ENCODE measurements at places on chromosomes 2 and 18.

GRCh38 chr2:66601624-66602023 lies 166.7 kb downstream of the MEIS1 start:
- DNase-seq, result no peak

- DNase-seq, result no peak
Measured at GRCh38 chr2:229635371-229635680, 79.0 kb downstream of the DNER start.

DNA sequence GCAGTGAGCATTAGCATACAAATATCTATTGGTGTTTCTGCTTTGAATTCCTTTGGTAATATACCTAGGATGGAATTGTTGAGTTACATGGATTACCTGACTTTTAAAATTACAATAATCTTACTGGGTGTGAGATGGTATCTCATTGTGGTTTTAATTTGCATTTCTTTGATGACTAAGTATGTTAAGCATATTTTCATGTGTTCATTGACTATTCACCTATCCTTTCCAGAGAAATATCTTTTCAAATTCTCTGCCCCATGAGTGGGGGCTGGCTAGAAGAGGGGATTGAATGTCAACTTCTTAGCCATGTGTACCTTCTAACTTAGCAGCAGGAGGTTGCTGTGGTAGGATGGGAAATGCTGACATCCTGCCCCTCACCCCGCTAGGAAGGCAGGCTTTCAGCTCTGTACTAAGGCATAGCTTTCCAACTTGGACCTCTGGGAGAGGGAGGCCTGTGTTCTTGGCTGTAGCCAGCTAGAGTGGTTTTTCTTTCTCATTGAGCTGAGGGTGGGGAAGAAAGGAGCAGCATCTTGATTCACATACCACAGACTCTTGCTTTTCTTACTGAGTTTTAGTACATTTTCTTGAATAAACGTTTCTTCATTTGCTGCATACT lies 63.3 kb upstream of the TTC27 start:
- DNase-seq, result no peak

DNA sequence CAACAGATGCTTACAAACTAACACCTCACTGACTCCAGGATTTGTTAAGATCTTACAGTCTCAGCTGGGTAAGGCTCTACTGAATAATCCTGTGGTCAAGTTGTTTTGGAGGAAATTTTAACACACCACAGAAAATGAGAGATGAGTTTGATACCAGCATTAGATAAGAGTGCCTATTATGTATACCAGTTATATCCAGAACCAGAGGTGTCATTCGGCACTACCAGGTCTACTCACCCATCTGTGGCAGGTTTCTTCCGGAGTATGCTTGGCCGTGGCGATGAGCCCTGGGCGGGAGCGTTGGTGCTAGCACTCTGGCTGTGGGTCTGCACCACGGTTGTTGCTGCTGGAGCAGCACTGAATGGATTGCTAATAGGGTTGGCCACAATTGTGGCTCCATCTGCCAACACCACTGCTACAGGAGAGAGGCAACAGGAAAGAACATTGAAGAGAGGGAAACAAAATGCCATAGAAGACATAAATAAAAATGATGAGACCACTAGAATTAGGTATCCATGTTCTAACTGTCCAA lies 41.2 kb downstream of the SAP130 start:
- no peak for DNase-seq

GRCh38 chr2:38446906-38447561 lies 70.0 kb upstream of the ATL2 start:
- DNase-seq, result no peak

DNA sequence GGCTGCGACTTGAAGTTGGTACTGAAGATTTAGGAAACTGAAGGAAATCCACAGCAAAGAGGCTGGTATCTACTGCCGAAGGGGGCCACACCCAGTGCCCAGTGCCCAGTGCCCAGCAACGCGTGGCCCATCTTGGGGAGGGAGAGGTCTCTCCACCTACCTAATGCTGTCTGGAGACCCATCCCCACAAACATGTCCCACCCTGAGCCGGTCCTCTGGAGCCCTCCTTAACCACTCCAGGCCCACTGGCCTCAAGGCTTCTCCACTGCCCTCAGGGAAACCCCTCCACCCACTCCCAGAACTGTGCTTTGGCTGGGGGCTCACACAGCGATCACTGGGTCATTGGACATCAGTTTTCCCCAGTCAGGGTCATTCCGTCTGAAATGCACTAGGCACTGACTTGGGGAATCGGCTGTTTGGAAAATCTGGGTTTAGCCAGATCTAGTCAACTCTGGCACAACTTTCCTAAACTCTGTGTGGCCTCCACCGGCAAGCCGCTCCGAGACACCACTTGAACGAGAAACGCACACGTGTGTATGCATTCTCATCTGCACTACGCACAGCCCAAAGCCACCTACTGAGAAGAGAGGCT lies 20.1 kb downstream of the GPR55 start:
- DNase-seq, result no peak

DNA sequence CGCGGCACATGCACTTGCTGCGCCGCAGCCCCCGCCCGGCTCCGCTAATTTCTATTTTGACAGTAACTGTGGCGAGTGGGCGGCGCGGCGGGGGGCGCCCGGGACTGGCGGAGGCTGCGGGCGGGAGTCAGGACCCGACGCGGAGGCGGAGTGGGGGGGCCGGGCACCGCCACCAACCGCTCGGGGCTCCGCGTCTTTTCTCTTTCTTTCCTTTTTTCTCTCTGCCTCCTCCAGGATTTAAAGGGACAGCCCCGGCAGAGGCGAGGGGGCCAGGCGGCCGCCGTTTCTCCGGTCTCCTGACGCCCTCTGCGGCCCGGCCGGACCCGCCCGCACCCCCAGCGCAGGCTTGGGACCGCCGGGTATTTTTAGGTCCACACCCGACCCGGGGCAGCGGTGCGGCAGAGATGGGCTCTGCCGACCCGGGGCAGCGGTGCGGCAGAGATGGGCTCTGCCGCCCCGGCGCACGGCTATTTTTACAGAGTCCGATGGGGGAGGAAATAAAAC lies 460 bp upstream of the ZBTB7C start:
- no peak for DNase-seq

- DNase-seq, result no peak
Measured at GRCh38 chr2:238698072-238698352, 149.9 kb upstream of the TWIST2 start.

- no peak for DNase-seq
Measured at GRCh38 chr2:182101263-182101662, 115.6 kb downstream of the PPP1R1C start.

- no peak for DNase-seq
Measured at GRCh38 chr2:223897669-223898330, 47.3 kb downstream of the WDFY1 start.

- no peak for DNase-seq
Measured at GRCh38 chr2:173037245-173038120, 38.2 kb upstream of the MAP3K20 start.

- DNase-seq, result no peak
Measured at GRCh38 chr2:215032153-215032552, 106.3 kb downstream of the ABCA12 start.

GRCh38 chr2:113406114-113406513 lies 31.4 kb upstream of the ZNG1B start:
- DNase-seq, result no peak

DNA sequence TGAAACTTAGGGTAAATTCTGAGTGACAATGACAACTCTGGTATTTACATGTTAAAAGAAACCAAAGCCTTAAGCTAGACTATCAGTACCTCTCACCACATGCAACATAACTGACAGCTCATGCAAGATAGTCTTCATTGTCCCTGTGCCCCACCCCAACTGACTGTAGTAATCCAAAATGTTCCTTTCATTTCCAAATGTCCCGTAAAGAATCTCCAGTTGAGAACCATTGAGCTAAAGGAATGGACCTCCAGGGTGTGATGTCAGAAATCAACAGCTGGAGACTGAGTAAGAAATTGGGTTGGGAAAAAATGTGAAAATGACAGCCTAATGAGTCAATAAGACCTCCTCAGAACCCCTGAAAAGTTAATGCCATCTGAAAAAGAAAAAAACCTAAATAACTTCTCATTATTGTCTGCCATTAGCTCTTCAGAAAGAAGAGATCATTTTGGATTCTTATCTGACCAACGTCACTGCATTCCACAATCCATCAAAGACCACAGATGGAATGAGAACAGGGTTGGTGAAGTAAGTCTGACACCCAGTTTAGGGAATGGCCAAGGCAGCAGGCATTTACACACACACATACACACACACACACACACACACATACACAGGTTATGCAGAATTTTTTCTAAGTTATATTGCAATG lies 51.7 kb upstream of the ACVR2A start:
- no peak for DNase-seq

GRCh38 chr2:22900674-22901073 lies 484.3 kb upstream of the KLHL29 start:
- DNase-seq, result no peak

DNA sequence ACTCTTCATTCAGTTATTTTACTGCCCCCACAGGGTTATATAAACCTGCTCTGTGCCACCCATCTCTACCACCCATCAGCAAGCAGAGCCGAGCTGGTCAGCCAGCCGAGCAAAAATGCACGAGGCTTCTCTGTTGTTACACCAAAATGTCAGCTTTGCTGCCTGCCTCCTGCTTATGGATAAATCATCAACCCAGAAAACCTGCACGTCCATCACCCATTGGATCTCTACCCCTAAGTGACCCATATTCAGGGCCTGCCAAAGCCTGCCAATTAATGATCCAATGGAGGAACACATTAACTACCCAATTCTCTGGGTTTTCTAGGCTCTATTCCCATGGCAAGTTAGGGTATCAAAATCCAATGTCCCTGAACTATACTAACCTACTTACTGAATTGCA lies 365.5 kb upstream of the ACVR2A start:
- DNase-seq, result no peak

GRCh38 chr2:201249889-201250288 lies 10.4 kb upstream of the CASP8 start:
- DNase-seq, result no peak

DNA sequence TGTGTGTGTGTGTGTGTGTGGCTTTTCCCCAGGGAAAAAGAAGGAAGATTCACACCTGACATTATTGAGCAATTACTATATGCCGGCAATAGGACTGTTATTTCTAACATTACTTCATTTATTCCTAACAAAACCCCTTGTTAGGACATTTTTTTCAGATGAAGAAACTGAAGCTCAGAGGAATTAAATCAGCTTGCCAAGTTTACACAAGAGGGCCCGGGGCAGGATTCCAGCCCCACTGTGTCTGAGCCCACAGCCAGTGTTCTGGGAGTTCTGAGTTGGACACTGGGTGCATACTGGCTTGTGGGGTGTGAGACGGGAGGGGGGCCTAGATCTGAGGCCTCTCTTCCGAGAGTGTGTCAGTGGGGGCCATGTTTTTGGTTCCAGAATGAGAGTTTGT lies 9.9 kb downstream of the TOGARAM2 start:
- no peak for DNase-seq

GRCh38 chr2:196368546-196369225 lies 197.3 kb upstream of the STK17B start:
- DNase-seq, result no peak

- no peak for DNase-seq
Measured at GRCh38 chr2:61359058-61359457, 111.8 kb downstream of the USP34 start.

GRCh38 chr2:119679846-119680245 lies 845 bp downstream of the TMEM177 start:
- DNase-seq, result no peak

- no peak for DNase-seq
Measured at GRCh38 chr2:60957643-60958042, 59.9 kb upstream of the PEX13 start.

GRCh38 chr18:37659906-37660305 lies 94.3 kb upstream of the CELF4 start:
- no peak for DNase-seq

- no peak for DNase-seq
Measured at GRCh38 chr2:7670905-7671641, 753.9 kb downstream of the RNF144A start.
